Bronchial smooth muscle cell (primary cell): ENCODE measurements at places on chromosomes 7 and 10. TPM values are rescaled to one million over a fixed set of nuclear protein-coding genes. Genes with fewer than 3 reads are reported as not detected.

The SMIM30 gene
- total RNA-seq, result 39.8 and 71.1 TPM in 2 replicates

The HTR5A gene
- total RNA-seq, result not detected in 2 replicates

The SUN3 gene
- total RNA-seq, result not detected in 2 replicates

The PRKG1 gene
- total RNA-seq, result 28.5 and 39.7 TPM in 2 replicates

The MYOF gene
- total RNA-seq, result 108 and 184 TPM in 2 replicates

The GNGT1 gene
- total RNA-seq, result not detected in 2 replicates

The BMPER gene
- 7.4 and 11.5 TPM in 2 replicates for total RNA-seq

The CALD1 gene
- total RNA-seq, result 131 and 221 TPM in 2 replicates

The HOXA3 gene
- total RNA-seq, result 1.3 and 2.4 TPM in 2 replicates

The ICA1 gene
- under 0.01 and 0.09 TPM in 2 replicates for total RNA-seq

The ARHGAP22 gene
- 34.2 and 46.1 TPM in 2 replicates for total RNA-seq

The CTTNBP2 gene
- total RNA-seq, result 11.3 and 16.3 TPM in 2 replicates

The ATRNL1 gene
- total RNA-seq, result 0.16 and 0.69 TPM in 2 replicates

The ADCY1 gene
- 0.47 and 3.2 TPM in 2 replicates for total RNA-seq
